ENCODE measurements at places on chromosomes 7 and 10.
A peak's percentile ranks its signal among the peaks of the same experiment; 100 is the strongest.

GRCh38 chr7:148901178-148901577, 17.1 kb upstream of the EZH2 start:
- no peak for DNase-seq

DNA sequence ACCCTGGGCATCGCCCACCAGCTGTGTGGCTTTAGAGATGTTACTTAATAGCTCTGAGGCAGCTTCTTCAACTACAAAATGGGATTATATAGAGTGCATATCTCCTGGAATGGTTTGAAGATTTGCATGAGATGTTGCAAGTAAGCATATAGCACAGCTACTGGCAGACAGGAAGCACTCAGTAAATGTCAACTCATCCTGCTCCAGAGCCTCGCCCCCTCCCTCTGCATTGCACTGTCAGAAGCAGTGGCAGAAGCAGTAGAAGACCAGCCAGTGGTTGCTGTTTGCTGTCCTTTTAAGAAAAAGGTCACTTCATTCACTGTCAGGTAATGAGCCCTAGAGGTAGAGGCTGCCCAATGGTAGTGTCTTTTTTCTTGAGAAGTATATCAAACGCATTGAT, 180.0 kb upstream of the GHITM start:
- DNase-seq, result no peak

GRCh38 chr10:106959521-106959920, 205.0 kb downstream of the SORCS1 start:
- DNase-seq, result no peak

- no peak for DNase-seq
Observed at GRCh38 chr10:33337326-33337957, 3.0 kb upstream of the NRP1 start.

- no peak for DNase-seq
Observed at GRCh38 chr7:114691605-114692004, 230.3 kb upstream of the MDFIC start.

GRCh38 chr10:77212632-77213031, 425.0 kb downstream of the KCNMA1 start:
- no peak for DNase-seq

- DNase-seq, result no peak
Observed at GRCh38 chr10:76297358-76297757, 865.9 kb downstream of the LRMDA start.

DNA sequence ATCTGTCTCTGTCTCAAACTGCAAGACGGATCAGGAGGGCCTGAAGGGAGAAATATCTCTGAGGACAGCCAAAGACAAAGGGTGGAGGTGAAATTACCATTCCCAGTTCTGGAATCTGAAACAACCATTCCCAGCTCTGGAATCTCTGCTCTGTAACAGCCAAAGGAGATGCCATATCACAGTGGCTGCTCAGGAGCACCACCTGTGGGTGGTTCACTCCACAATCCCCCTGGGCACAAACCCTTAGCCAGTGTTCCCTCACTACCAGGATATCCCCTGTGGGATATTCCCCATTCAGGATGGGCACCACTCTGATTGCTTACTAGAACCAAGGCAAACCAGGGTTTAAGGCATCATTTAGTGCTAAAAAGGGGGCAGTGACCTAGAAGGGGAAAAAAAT, 199.0 kb downstream of the HTR7 start:
- DNase-seq, result no peak

- no peak for DNase-seq
Observed at GRCh38 chr7:110839866-110840265, 251.1 kb upstream of the LRRN3 start.

- DNase-seq, result peak; percentile 45
Observed at GRCh38 chr7:98872328-98872924, 2.6 kb upstream of the TMEM130 start.

GRCh38 chr10:104045151-104046089, 40.3 kb downstream of the COL17A1 start:
- peak; percentile 48 for DNase-seq

DNA sequence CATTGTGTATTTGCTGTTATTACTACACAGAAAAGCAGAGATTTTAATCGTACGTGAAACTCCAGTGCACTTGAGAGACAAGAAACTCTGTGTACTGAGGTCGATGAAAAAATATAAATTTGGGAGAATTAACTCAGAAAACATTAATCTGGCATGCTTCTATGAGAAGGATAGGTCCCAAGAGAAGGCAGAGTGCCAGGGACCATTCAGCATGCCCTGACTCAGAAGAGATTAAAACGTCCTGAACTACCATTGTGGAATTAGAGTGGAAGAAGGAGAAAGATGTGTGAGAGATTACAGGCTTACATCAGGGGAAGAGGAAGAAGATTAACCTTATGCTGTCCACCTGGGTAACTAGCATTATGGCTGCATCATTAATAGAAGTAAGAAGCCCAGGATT, 72.4 kb downstream of the REEP3 start:
- DNase-seq, result no peak

- no peak for DNase-seq
Observed at GRCh38 chr7:133253519-133253875, 619 bp downstream of the EXOC4 start.

- DNase-seq, result no peak
Observed at GRCh38 chr7:69967689-69968450, 369.6 kb downstream of the AUTS2 start.

DNA sequence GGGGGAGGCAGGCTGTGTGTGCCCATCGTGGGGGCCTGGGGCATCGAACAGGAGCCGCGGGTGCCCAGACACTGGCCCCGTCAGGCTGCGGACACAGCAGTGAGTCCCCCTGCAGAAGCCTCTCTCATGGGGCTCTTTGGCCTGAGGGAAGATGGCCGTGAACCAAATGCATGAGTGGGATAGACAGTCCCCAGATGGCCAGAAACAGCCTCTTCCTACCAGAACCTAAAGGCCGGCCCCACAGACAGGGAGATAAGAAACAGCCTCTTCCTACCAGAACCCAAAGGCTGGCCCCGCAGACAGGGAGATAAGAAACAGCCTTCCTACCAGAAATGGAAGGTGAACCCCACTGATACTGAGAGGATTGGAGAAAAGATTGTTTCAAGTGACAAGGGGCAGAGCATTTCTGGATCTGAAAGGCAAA, 16.6 kb downstream of the IDI2 start:
- DNase-seq, result no peak

DNA sequence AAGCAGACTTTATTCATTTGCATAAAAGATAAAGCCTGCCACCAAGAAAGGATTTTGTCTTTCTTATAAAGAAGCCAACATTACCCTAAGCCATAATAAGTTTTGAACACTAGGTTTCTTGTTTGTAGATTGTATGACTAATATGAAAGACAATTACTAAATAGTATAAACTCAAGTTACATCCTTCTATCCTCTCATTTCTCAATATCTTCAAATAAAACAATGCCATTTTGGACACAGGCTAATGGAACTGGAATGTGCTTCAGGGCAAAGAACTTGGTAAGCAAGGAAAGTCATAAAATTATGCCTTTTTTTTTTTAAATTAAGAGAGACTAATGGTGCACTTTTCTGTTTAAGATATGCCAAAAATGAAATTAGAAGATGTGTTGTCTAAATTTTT, 137.7 kb downstream of the DKK1 start:
- no peak for DNase-seq

- no peak for DNase-seq
Observed at GRCh38 chr10:43902842-43903241, 254.2 kb upstream of the ZNF32 start.

DNA sequence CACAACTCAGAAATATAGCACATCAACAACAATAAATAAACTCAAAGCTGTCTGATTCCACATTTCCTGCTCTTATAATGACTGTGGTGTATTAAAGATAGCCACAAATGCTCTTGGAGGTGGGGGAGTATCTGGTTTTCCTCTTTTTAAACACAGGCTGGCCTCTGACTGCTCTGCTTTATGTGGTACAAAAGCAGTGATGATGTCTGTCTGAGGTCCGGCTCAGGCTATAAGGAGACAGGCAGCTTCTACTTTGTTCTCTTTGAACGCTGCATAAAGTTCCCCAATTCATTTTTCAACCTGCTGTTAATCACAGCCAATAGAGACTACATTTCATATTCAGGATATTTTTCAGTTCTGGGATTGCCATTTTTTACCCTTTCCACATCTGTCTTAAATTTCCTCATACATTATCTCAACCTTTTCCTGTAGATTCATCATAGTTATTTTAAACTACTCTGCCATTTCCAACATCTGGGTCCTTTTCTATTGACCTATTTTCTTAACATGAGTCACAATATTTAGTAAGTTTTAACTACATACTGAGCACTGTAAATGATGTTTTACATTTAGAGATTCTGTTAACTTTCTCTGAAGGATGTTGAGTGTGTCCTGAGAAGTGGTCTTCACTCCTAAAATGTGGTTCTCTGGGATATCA, 64.9 kb downstream of the CRPPA start:
- no peak for DNase-seq

DNA sequence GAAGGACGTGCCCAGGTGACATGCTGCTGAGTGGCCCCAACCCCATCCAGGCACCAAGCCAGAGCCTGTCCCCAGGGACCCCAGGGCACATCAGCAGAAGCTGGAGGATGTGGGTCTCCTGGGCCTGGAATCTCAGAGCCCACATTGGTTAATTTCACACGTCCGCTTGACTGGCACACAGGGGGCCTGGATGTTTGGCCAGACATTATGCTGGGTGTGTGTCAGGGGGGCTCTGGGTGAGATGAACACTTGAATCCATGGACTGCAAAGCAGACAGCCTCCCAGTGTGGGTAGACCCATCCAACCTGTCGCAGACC, 79.1 kb upstream of the RET start:
- no peak for DNase-seq

- DNase-seq, result no peak
Observed at GRCh38 chr10:68151453-68151852, 42.2 kb downstream of the MYPN start.

- peak; percentile 23 for DNase-seq
Observed at GRCh38 chr10:106705681-106706100, 458.8 kb downstream of the SORCS1 start.
